ENCODE measurements at places on chromosomes 7 and 10. TPM values are rescaled to one million over a fixed set of nuclear protein-coding genes. Genes with fewer than 3 reads are reported as not detected.

Gene CPA4
- 0.55 TPM for polyA plus RNA-seq

Gene SPDYE8
- 1.1 TPM for polyA plus RNA-seq

DNA sequence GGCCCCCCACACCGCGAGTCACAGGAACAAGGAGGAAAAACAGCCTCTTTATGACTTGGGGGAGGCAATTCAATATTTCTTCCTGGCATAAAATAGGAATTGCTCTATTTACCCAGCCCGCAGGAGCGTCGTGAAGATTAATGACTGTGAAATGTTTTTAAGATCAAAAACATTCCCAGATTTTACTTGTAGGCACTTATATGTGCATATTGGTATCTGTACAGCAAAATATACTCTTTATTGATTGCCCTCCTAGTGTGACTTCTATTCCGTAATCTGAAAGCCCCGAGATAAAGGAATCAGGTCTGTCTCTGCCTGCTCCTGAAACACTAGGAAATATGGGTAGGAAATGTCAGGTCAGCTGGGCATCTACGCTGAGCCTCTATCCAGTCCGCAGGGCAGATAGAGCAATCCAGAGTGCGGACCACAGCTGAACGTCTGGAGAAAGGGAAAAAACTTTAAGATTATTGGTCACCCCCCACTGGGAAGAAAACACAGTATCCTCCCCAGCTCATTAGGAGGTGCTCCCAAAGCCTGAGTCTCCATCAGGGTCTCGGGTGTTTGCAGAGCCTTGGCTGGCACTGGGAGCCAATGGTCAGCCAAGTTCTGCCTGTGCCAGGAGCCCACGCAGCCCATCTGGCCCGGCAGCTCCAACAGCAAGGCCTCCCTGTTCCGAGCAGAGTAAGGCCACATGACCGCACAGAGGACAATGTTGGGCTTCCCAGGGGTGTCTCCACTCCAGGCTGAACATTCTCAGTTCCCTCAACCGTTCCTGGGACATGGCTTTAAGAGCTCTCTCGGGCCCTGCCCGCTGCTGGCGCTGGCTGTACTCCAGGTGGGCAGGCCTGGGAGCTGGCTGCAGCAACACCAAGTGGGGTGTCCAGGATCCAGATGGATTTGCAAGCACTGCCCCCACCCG, 7.7 kb downstream of the CTBP2 start:
- no peak for DNase-seq

- peak; percentile 17 for DNase-seq
Measured at GRCh38 chr10:117133273-117134055, 4.6 kb downstream of the VAX1 start.

DNA sequence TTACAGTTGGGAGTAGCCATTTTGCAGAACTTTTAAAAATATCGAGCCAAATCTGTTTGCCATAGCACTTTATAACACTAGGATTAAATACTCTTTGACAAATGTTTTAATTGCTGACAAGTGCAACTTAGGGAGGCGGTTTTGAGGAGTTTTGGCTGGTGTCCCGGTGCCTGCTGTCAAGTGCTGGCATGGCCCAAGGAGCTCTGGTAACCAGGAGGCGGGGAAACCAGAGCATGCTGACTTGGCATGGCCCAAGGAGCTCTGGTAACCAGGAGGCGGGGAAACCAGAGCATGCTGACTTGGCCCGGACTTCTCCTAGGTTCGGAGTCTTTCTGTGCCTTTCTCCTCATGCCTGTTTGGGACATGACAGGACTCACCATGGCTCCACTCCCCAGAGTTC, 30.8 kb upstream of the ZNF32 start:
- DNase-seq: no peak

- no peak for DNase-seq
Measured at GRCh38 chr10:7666253-7667023, at the start of gene ITIH5. Gene ITIH5, minus strand, starts transcription at chr10:7666966. Its CDS starts 74 bp downstream, at chr10:7666892.

- DNase-seq: no peak
Measured at GRCh38 chr7:140981951-140982350, 32.8 kb downstream of the MRPS33 start.
